ENCODE measurements at places on chromosomes 2 and 18. TPM values are rescaled to one million over a fixed set of nuclear protein-coding genes. Genes with fewer than 3 reads are reported as not detected.

GRCh38 chr2:237060534-237061312, 25.0 kb upstream of the COPS8 start:
- DNase-seq: peak; percentile 71

GRCh38 chr2:174217869-174218268, 30.5 kb downstream of the OLA1 start:
- no peak for DNase-seq

DNA sequence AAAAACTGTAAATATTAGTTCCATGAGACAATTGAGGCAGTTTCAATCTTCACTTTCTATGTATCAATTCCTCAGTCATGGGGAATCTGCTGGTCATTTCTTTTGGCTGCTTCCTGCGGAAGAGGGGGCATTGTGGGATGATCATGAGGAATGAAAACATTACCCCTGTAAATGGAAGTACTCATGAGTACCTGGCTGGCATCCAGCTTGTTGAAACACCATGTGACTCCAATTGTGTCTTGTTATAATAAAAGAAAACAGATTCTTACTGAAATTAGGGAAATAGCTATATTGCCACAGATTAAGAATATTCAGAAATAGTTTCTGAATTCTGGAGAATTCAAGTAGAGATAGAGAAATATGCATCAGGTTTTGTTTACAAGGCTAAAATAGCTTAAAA, 41.6 kb upstream of the GPR39 start:
- no peak for DNase-seq

The FSHR gene
- 0.53 TPM for polyA plus RNA-seq

The CCDC150 gene
- 7.0 TPM for polyA plus RNA-seq

The CCDC102B gene
- polyA plus RNA-seq: 17.0 TPM

DNA sequence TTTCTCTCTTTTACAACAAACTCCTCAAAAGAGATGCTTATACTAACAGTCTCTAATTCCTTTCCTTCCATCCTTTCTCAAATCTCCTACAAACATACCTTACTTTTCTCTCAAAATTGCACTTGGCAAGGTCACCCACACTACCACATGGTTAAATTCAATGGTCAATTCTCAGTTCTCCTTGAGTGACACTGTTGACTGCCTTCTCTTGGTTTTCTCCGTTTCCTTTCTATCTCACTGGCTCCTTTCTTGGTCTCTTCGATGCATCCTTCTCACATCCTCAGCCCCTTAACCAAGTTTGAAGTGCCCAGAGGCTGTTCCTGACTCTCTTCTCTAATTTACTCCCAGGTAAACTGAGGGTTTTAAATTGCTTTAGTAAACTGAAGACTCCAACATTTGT, 12.5 kb downstream of the C1D start:
- no peak for DNase-seq

The PTCD3 gene
- 87.8 TPM for polyA plus RNA-seq

GRCh38 chr2:194116861-194117260, 1540.2 kb upstream of the SLC39A10 start:
- no peak for DNase-seq

The ALPP gene
- polyA plus RNA-seq: not detected

All from muscle of arm (tissue), 14 donors.